ENCODE measurements at places on chromosomes 13 and 19. TPM values are rescaled to one million over a fixed set of nuclear protein-coding genes. Genes with fewer than 3 reads are reported as not detected.

- DNase-seq = no peak
Measured at GRCh38 chr13:110400786-110401533, 93.9 kb downstream of the COL4A2 start.

DNA sequence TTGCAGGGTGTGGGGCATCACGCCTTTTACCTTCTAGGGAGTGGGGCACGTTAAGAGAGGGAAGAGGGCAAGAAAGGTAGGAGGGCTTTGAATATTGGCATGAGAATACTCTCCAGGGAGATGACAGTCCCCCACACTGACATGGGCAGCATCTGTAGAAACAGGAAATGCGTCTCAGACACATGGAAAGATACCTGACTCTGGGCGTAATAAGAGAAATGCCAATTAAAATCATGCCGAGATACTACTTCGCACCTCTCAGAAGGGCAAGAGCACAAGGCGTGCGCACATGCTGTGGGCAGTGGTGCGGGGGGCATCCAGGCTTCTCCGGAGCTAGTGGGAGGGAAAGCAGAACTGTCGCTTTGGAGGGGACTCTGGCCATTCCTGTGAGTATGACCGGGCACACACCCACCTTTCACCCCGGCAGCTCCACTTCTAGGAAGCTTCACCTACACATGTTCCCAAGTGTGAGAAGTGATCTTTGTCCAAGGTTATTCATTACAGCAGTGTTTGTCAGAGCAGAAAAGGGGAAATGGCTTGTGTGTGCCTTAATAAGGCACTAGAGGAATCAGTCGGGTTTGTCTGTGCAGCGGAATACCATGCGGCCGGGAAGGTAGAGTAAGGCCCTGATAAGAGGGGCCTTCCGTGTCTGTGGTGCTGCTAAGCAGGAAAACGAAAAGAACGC is 99.5 kb downstream of the SIPA1L3 start:
- DNase-seq = no peak

DNA sequence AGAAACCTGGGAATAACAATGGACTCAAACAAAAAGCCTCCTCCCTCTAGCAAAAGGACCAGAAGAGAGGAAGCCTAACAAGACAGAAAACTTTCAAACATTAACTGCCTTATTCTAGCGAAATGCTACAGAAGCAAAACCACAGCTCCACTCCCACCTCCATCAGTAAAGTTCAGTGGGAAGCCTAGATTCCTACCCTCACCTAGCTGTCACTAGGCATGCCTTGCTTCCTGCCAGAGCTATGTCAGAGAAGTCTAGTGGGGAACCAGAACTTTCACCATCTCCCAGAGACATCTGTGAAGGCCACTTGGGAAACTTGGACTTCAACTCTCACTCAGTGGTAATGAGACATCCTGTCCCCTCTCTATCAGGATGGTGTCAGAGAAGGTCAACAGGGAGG is 37.1 kb downstream of the DPY19L3 start:
- DNase-seq = no peak

- peak; percentile 63 for DNase-seq
Measured at GRCh38 chr19:1076951-1077350, 10.0 kb downstream of the ARHGAP45 start.

- peak; percentile 94 for DNase-seq
Measured at GRCh38 chr13:23701636-23702035, 131.4 kb downstream of the TNFRSF19 start.

DNA sequence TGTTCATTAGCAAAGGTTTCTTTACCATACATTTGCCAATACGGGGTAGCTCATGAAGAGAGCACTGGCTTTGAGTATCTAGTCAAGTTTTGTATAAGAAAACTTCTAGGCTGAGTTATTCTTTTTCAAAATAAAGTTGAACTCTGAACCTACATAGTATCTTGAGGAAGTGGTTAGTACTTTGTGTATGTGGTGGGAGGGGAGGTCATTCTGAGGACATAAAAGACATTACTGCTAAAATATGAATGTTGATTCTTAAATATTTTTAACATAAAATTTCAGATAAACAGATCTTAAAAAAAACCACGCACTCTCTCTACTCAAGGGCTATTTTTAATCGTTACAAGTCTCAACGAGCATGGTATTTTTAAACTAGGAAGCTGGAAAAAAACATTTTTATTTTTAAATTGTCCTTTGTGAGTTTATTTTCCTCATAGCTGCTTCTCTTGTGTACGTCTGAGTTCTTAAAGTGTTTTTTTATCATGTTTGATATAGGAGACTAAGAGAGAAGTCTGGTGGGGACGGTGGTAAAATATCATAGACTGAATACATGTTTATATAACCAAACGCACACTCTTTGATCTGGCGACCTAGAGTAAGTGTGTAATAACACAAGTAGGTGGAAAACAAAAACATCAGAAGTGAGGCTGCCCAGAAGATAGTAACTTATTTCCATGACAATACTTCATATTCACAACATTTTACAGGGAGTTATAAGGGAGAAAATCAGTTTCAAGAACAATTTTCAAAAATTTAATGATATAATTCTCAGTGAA is 118.0 kb upstream of the POSTN start:
- no peak for DNase-seq

GRCh38 chr13:98208606-98209005 is 31.5 kb upstream of the RNF113B start:
- no peak for DNase-seq

- DNase-seq = no peak
Measured at GRCh38 chr19:38317104-38317612, 1.4 kb upstream of the YIF1B start.

- DNase-seq = no peak
Measured at GRCh38 chr13:31172535-31172934, 10.8 kb upstream of the HSPH1 start.

GRCh38 chr19:12720851-12721655 is 2.7 kb downstream of the TNPO2 start:
- DNase-seq = peak; percentile 60

DNA sequence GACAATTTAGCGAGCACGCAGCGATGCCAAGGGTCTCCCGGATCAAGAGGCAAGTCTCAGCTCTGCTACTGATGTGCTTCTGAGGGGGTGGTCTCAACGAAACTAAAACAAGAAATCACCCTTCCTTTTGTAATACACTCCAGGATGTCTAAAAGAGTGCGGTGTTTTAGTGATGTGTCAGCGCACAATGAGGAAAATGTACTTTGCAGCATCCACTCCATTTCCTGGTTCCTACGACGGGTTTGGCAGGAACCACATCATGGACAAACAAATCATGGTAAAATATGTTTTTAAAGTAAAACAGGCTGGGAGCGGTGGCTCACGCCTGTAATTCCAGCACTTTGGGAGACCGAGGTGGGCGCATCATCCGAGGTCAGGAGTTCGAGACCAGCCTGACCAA is 154.0 kb upstream of the TSC22D1 start:
- DNase-seq = no peak

- no peak for DNase-seq
Measured at GRCh38 chr13:20193162-20193906, 596 bp upstream of the GJB2 start.

DNA sequence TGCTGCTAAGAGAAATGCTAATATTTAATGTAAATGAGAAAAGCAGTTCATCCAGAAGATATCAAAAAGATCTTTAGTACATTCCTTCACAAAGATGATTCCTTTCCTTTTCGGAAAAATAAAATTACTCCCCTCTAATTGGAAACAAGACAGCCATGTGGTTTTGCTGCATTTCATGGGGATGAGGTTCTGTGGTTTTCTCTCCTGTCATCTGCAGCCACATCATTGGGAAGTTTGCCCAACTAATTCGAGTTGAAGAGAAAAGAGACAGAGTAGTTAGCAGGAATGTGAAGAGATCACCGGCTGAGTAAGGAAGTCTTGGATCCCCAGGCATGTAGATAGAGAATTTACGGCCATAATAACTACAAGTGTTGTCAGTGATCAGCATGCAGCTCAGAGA is 122.1 kb downstream of the CYSLTR2 start:
- no peak for DNase-seq

- DNase-seq = no peak
Measured at GRCh38 chr19:367561-367960, 23.0 kb upstream of the MIER2 start.

GRCh38 chr19:18119717-18120105 is 22.1 kb downstream of the MAST3 start:
- no peak for DNase-seq

- no peak for DNase-seq
Measured at GRCh38 chr13:33554919-33555791, 262.8 kb upstream of the RFC3 start.

DNA sequence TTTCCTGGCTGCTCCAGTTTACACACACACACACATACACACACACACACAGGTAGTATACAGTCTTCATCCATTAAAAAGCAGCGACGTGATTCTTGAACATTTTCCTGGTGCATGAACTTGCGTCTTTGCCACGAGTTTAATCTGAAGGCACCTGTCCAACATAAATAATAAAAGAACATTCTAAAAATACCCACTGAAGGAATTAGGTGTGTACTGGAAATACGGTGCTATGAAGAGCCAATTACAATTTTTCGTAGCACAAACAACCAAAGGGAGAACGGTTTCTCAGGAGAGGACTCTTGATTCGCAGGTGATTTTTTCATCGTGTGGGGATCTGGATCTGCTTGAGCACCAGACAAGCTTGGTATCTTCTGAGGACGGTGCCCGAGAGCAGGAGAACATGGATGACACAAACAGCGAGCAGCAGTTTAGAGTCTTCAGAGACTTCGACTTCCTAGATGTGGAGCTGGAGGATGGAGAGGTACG is 61.2 kb downstream of the ZAR1L start:
- DNase-seq = no peak

DNA sequence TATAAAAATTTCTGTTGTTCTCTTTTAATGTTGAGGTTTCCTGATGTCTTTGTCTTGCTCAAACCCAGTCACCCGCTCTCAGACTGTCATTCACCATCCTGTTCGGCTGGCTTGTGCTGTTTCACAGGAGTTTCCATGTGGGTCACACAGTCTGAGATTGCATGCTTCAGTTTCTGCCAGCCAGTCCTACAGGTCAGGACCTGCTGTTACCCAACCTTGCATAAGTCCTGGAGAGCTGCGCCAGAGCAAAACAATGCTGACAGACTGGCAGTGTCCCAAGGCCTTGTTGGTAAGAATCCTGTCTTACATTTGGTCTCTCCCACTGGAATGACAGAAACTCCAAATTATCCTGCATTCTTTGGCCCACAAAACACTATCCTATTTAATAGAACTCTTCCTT is 340.0 kb upstream of the SLITRK5 start:
- no peak for DNase-seq

GRCh38 chr19:977058-977464 is 7.1 kb upstream of the WDR18 start:
- no peak for DNase-seq

- DNase-seq = no peak
Measured at GRCh38 chr19:48196321-48196763, 25.9 kb downstream of the ZSWIM9 start.

The KISS1R gene
- polyA plus RNA-seq = not detected

The PRSS57 gene
- polyA plus RNA-seq = not detected

The MLLT1 gene
- 24.2 TPM for polyA plus RNA-seq

The TUBB4A gene
- 0.44 TPM for polyA plus RNA-seq

The SIAH3 gene
- polyA plus RNA-seq = not detected

The CACNG7 gene
- polyA plus RNA-seq = 0.05 TPM

The DIRAS1 gene
- polyA plus RNA-seq = 0.13 TPM

The ZNF177 gene
- 0.17 TPM for polyA plus RNA-seq

The THSD1 gene
- polyA plus RNA-seq = 3.2 TPM

The KIR2DL4 gene
- polyA plus RNA-seq = not detected

Data from psoas muscle (tissue), 8 donors.